Sigmoid colon (tissue), 7 donors: ENCODE measurements at places on chromosomes 6 and 20.
A peak's percentile ranks its signal among the peaks of the same experiment; 100 is the strongest.

DNA sequence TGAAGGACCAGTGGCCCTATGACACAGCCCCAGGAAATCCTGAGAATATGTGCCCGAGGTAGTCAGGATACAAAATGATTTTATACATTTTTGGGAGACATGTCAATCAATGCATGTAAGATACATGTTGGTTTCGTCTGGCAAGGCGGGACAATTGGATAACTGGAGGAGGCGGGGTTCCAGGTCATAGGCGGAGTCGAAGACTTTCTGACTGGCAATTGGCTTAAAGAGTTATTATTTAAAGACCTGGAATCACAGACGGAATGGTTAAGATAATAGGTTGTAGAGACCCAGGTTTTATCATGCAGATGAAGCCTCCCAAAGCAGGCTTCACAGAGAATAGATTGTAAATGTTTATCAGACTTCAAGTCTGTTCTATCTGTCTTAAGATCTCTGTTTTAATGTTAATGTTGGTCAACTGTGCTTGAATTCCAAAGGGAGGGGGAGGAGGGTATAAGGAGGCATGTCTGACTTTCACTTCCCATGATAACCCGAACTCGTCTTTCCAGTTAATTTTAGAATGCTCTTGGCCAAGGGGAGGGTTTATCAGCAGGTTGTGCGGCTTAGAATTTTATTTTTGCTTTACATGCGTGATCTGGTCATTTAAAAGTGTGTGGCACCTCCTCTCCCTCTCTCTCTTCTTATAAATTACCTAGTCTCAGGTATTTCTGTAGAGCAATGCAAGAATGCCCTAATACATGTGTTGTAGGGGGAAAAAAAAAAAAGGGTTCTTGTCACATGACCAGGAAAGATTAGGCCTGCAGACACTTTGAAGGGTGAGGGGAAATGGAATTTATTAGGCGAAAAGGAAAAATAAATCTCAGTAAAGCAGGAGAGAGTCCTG is 230.7 kb downstream of the NFATC2 start:
- no peak for DNase-seq
- no peak overlapping the region for H3K27ac ChIP-seq
- no peaks in the 10 kb centered on the region for H3K4me1 ChIP-seq
- H3K36me3 ChIP-seq: no peaks in the 10 kb centered on the region
- no peaks in the 10 kb centered on the region for H3K27me3 ChIP-seq
- no peak overlapping the region for H3K4me3 ChIP-seq

- peak overlapping the region; percentile 89 for H3K27ac ChIP-seq
- DNase-seq: no peak
- no peaks in the 10 kb centered on the region for H3K27me3 ChIP-seq
- H3K4me3 ChIP-seq: no peak overlapping the region
- H3K36me3 ChIP-seq: no peaks in the 10 kb centered on the region
Observed at GRCh38 chr6:112254921-112255320, 554 bp upstream of the LAMA4 start.

- DNase-seq: no peak
- H3K27me3 ChIP-seq: no peaks in the 10 kb centered on the region
- H3K36me3 ChIP-seq: no peaks in the 10 kb centered on the region
Observed at GRCh38 chr20:53660947-53661381, 67.3 kb upstream of the ZNF217 start.

DNA sequence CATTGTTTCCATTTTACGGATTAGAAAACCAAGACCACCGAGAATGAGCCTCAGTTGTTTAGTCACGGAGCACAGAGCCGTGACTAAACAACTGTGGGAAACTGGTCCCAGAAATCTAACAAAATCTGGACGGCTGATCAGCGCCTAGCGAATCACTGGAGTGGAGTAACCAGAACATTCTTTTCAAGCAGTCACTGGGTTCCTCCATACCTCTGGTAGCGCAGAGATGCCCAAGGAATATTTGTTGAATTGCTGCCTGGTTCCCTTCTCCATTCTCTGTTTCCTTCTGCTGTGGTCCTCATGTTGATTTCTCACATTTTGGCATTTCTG is 62.0 kb downstream of the GPX5 start:
- H3K4me1 ChIP-seq: peaks cover 4% of the 10 kb centered on the region
- H3K4me3 ChIP-seq: peak overlapping the region; percentile 54
- no peak overlapping the region for H3K27ac ChIP-seq
- H3K27me3 ChIP-seq: peaks cover 4% of the 10 kb centered on the region

- H3K27ac ChIP-seq: peak overlapping the region; percentile 74
- no peaks in the 10 kb centered on the region for H3K4me1 ChIP-seq
- no peaks in the 10 kb centered on the region for H3K36me3 ChIP-seq
- H3K27me3 ChIP-seq: no peaks in the 10 kb centered on the region
- no peak overlapping the region for H3K4me3 ChIP-seq
Observed at GRCh38 chr6:108746366-108746765, 101.9 kb upstream of the ARMC2 start.

- no peak overlapping the region for H3K27ac ChIP-seq
- no peaks in the 10 kb centered on the region for H3K36me3 ChIP-seq
- DNase-seq: no peak
- no peak overlapping the region for H3K4me3 ChIP-seq
- H3K4me1 ChIP-seq: no peaks in the 10 kb centered on the region
Observed at GRCh38 chr6:69881322-69882151, 15.2 kb downstream of the COL19A1 start.

GRCh38 chr6:36724514-36725390 is 27.1 kb downstream of the RAB44 start:
- H3K27me3 ChIP-seq: no peaks in the 10 kb centered on the region
- peak; percentile 70 for DNase-seq
- H3K4me3 ChIP-seq: no peak overlapping the region
- H3K36me3 ChIP-seq: no peaks in the 10 kb centered on the region

GRCh38 chr20:43569282-43569681 is 10.5 kb downstream of the SGK2 start:
- no peak for DNase-seq
- no peaks in the 10 kb centered on the region for H3K27me3 ChIP-seq

GRCh38 chr6:9540126-9540525 is 874.7 kb downstream of the TFAP2A start:
- no peaks in the 10 kb centered on the region for H3K4me1 ChIP-seq
- H3K27me3 ChIP-seq: no peaks in the 10 kb centered on the region
- DNase-seq: no peak
- no peaks in the 10 kb centered on the region for H3K36me3 ChIP-seq
- no peak overlapping the region for H3K27ac ChIP-seq
- no peak overlapping the region for H3K4me3 ChIP-seq

DNA sequence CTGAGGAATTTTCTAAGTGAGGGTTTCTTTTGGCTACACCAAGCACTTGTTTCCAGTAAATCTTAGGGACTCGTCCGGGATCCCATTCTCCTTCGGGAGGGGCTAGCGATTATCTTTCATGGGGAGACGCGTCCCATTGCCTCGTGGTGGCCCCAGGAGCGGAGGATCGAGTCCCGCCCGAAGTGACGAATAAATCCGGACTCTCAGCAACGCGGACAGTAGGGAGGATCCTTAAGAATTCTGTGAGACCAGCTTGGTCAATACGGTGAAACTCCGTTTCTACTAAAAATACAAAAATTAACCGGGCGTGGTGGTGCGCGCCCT is 69.1 kb upstream of the PRSS16 start:
- peak overlapping the region; percentile 80 for H3K4me3 ChIP-seq
- peak overlapping the region; percentile 85 for H3K27ac ChIP-seq
- no peak for DNase-seq
- H3K36me3 ChIP-seq: no peaks in the 10 kb centered on the region
- no peaks in the 10 kb centered on the region for H3K27me3 ChIP-seq

DNA sequence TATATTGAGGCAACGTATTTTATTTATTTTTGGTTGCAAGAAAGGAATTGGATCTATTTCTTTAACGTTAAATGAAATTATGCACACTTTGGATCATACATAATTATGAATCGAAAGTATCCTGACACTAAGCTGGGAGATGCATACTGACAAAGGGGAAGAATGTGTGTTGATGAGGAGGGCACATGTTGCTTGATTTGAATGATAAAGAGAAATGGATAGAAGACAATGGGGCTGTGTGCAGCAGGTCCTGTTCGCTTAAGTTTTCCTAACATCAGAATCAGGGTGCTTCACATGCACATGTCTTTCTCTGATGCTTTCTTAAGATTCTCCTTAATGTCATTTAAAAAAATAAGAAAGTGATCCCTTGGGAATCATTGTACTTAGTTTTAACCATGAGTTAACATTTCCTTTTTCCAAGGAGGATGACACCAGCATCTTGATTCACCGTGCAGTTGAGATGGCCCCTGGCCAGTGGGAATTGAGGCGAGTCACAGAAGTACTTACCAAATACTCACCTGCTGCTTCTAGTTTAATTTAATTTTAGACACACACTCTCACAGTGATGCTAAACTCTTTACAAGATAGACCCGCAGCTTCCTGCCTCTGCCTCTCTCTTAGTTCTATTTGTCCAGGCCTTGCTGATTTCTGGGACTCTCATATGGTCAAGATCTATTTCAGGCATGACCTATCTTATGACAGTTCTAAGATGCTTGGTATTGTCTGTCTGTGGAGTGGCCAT is 116.5 kb downstream of the CLIC5 start:
- no peaks in the 10 kb centered on the region for H3K36me3 ChIP-seq
- H3K27ac ChIP-seq: no peak overlapping the region
- H3K4me3 ChIP-seq: no peak overlapping the region
- H3K4me1 ChIP-seq: no peaks in the 10 kb centered on the region
- DNase-seq: no peak
- H3K27me3 ChIP-seq: no peaks in the 10 kb centered on the region

DNA sequence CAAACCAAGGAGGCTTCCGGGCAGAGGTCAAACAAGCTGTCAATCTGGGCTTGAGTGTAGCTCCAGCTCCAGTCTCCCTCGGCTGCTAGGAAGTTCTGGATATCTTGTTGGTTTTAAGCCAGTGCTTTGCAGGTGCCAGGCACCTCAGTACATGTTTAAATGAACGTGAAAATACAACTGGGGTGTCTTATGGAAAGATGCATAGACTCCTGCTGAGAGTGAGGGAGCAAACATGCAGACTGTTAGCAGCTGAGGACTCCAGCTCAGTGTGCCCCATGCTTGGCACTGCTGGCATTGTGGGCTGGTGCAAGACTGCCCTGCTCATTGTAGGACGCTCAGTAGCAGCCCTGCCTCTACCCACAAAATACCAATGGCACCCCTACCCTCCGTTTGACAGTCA is 28.5 kb downstream of the ERMARD start:
- H3K4me3 ChIP-seq: no peak overlapping the region
- DNase-seq: no peak
- no peaks in the 10 kb centered on the region for H3K27me3 ChIP-seq
- H3K36me3 ChIP-seq: peaks cover 12% of the 10 kb centered on the region
